NCI-H2029 treated with DMSO at 0.1 percent for 48 hours (cell line): ENCODE measurements at places on chromosomes 16 and 17.

- no peak for DNase-seq
Observed at GRCh38 chr17:61007980-61008379, 330.3 kb downstream of the BCAS3 start.

DNA sequence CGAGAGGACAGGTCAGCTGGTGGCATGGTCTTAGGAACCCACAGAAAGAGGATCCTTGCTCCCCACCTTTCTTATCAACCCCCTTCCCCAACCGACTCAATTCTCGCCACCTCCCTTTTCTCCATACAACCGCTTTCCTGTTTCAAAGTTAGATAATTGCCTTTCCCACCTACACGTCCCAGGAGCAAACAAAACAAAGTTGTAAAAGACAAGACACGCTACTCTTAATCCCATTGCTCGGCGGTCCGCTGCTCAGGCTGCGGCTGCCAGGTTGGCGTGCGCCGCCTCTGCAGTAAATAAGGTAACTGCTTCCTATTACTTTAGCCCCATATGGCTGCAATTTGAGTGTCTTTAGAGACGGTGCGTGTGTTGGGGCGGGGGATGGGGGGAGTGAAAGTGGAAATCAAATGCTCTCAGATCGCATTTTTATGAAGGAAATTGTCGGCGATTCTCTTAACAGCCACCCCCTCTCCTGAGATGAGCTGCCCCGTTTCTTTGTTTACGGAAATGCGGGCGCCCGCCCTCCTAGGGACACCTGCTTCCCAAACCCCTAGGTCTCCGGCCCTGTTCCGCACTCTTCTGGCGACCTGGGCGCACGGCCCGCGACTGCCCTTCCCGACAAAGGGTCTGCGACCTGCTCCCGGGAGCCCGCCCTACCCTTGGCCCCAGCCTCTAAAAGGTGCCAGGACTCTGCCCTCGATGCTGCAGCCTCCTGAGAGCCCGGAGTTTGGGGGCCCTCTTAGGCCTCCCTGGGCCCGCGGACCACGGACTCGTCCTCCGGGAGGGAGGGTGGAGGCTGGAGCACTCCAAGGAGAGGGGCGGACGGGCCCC lies 3.7 kb upstream of the CBX8 start:
- DNase-seq: no peak

- no peak for DNase-seq
Observed at GRCh38 chr16:67773099-67773498, 33.3 kb downstream of the RANBP10 start.

- DNase-seq: no peak
Observed at GRCh38 chr17:78231991-78232858, 794 bp downstream of the TMEM235 start.

GRCh38 chr17:75087558-75088453 lies at the start of gene SLC16A5:
Gene SLC16A5 (plus strand): TSS chr17:75087954. CDS start chr17:75093637, 5,683 bp downstream.
- DNase-seq: no peak

- no peak for DNase-seq
Observed at GRCh38 chr17:58525239-58525638, 10.8 kb upstream of the MTMR4 start.

GRCh38 chr17:55986817-55987216 lies 166.5 kb upstream of the ANKFN1 start:
- no peak for DNase-seq

DNA sequence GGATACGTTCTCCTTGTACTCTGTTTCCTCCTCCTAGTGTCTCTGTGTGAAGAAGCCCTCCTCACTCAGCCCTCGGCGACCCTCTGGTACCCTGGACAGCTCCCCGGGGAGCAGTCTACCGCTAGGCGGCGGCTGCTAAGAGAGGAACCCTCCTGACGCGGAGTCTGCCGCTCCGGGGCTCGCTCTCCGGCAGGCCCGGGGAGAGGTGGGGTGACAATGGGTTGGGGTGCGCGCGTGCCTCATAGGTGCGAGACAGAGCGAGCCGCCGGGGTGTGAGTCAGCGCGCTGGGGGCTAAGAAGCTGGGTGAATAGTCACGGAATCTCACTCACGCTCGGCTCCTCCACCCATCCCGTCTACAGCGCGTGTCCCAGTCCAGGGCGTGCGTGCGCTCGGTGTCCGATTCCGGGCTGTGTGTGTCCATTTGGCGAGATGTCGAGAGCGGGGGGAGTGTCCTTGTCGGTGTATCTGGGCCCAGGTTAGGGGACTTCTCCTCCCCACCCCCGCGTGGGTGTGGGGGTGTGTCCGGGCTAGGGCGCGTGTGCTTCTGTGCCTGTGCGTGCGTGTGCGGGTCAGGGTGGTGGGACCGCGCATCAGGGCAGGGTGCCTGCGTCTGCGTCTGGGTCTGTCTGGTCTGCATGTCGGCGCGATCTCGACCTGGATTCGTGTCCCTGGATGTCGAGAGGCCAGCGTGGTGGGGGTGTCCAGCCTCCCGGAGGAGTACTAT lies 577 bp upstream of the HS3ST2 start:
- no peak for DNase-seq

DNA sequence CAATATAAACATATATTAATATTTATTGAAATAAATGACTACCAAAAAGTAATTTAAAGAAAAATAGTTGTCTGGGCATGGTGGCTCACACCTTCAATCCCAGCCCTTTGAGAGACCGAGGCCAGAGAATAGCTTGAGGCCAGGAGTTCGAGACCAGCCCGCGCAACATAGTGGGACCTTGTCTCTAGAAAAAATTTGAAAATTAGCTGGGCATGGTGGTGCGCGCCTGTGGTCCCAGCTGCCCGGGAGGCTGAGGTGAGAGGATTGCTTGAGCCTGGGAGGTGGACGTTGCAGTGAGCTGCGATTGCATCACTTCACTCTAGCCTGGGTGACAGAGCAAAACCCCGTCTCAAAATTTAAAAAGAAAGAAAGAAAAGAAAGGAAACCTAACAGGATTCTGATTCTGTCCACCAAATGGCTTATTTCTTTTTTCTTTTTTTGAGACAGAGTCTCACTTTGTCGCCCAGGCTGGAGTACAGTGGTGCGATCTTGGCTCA lies 3.4 kb upstream of the BPTF start:
- no peak for DNase-seq

- DNase-seq: no peak
Observed at GRCh38 chr16:22664132-22664531, 149.8 kb upstream of the HS3ST2 start.

DNA sequence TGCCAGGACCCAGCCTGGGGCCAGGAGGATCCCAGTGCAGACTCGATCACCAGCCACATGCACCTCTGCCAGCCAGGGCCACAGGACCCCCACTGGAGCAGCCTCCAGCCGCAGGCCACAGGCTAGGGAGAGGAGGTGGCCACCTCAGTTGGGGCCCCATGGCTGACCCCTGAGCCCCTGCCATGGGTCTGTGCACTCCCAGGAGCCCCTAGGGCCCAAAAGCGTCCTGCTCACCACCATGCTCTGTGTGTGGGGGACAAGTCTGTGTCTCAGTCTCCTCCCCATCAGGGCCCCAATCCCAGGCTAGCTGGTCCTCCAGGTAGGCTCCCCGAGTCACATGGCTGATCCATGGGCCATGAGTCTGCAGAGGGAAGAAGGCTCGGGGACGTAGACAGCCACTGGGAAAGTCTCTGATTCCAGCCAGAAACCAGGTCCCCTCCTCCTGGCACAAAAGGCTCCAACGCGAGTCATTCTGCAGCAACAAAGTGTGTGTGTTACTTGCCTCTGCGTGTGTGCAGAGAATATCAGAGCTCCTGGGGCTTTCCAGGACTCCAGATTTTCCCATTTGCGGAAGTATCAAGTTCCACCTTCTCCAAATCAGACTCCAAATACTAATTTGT lies 6.1 kb upstream of the PRSS8 start:
- DNase-seq: no peak

DNA sequence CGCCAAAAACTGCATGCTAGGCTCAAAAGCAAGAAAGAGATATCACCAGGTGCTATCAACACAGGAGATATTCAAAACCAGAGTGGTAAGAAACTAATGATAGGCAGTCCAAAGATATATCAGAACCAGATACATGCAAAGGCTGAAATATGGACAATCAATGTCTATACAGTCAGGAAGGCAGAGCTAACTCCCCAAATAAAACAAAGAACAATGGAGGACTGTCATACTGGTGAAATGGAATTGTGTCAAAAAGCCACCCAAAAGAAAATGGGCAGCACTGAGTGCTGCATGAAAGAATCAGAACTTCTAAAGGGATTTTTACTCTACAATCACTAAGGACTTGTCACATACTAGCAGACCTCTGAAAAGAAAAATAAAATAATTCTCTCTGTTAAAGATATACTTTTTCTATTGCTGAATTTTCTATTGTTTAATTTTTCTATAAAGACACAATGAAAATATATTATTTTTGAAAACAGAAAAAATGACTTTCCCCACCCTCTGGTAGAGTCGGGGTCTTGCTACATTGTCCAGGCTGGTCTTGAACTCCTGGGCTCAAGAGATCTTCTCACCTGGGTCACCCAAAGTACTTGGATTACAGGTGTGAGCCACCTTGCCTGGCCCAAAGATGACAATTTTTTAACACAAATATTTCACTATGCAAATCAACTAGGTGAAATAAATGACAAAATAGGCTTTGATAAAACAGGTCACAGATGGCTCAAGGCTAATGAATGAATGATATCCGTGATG lies 98.2 kb downstream of the USP32 start:
- DNase-seq: no peak

DNA sequence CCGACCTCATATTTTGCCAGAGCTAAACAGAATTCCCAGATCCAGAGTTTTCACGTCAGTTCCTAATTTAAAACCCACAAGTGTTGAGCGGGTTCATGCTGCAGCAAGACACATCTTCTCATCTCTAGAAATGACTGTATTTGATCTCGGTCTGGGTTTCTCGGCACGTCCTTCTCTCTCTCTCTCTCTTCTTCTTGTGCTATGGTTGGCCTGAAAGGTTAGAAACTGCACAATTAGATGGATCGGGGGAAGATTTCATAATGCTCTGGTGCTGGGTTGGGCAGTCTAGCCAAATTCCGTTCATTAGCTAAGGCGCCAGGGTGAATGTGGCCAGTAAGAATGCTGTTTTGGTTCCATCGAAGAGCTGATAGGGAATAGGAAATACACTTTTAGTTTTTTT lies 158.9 kb upstream of the NOG start:
- DNase-seq: no peak

GRCh38 chr16:55655381-55655896 lies 349 bp upstream of the SLC6A2 start:
- no peak for DNase-seq

GRCh38 chr16:47392081-47392480 lies 68.8 kb downstream of the ITFG1 start:
- DNase-seq: peak; percentile 5

- no peak for DNase-seq
Observed at GRCh38 chr17:77697480-77698400, 260.8 kb upstream of the TNRC6C start.

GRCh38 chr17:79171188-79171587 lies 96.6 kb downstream of the ENGASE start:
- no peak for DNase-seq

DNA sequence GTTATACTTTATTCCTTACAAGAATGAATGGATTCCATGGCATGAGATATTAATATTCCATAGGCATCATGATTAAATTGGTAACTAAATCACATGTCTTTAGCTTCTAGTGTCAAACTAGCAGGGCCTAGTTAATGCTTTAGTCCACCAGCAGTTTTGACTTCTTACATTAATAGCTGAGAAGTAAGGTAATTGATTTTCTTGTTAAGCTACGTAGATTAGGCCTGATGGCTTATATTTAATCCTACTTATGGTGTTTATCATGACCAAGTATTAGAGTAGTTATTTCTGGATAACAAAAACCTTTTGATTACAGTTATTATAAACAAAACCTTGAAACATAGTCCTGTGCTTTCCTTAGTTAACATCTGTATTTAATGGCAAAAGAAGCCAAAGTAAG lies 184.5 kb downstream of the TANC2 start:
- DNase-seq: no peak

GRCh38 chr17:81339534-81340296 lies 44.6 kb upstream of the SLC38A10 start:
- DNase-seq: no peak

- DNase-seq: no peak
Observed at GRCh38 chr16:62539657-62540056, 503.4 kb upstream of the CDH8 start.

GRCh38 chr16:3113765-3114479 lies 1.5 kb downstream of the ZNF205 start:
- no peak for DNase-seq

DNA sequence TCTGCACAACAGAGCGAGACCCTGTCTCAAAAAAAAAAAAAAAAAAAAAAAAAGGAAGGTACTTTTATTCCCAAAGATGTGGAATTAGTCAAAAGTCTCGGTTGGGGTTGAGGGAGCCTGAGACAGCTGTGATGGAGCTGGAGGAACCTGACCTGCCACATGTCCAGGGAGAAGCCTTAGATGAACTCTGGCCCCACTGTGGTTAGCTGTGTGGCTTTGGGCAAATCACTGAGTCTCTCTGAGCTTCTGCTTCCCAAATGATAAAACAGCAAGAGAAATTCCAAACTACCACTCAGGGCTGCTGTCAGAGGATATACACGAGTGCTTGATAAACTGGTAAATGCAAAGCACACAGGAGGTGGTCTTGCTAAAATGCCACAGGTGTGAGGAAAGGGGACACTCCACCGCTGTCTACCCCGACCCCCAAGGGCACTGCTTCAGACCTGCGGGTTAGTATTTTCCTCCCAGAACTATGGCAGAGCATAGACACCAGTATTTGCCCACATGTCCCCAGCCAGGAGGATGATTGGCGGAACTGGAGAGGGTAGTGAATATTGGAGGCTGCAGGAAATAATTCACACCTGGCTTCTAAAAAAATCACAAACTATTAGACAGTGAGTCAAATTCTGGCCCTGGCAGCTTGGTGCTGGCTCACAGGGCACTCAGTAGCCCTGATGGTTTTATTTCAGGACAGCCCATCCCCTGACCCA lies 14.7 kb downstream of the DRC3 start:
- DNase-seq: no peak

- no peak for DNase-seq
Observed at GRCh38 chr17:55335625-55336024, 70.9 kb downstream of the HLF start.

GRCh38 chr16:51149721-51150164 lies 1.3 kb downstream of the SALL1 start:
- no peak for DNase-seq

- DNase-seq: no peak
Observed at GRCh38 chr16:76428858-76429257, 151.7 kb downstream of the CNTNAP4 start.

- DNase-seq: no peak
Observed at GRCh38 chr17:68656666-68657065, 55.5 kb upstream of the FAM20A start.
